ENCODE measurements at places on chromosomes 4 and X. TPM values are rescaled to one million over a fixed set of nuclear protein-coding genes. Genes with fewer than 3 reads are reported as not detected.

DNA sequence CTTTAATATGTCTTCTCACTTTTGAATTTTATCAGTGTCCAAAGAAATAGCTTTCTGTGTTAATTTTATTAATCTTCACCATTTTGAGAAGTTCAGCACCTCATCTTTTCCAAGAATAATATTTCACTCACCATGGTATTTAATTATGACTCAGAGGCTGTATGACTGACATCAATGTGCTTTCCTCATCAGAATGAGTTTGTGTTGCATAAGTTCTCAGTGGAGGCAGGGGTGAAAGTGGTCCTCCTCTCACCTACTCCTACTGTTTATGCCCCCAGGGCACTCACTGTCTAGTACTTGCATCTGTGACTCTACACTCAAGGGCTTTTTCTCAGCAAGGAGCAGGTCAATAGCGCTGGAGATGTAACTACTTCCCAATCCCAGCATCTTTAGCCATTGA is 905.3 kb upstream of the INTU start:
- H3K4me3 ChIP-seq: no peak overlapping the region
- no peaks in the 10 kb centered on the region for H3K36me3 ChIP-seq
- H3K27ac ChIP-seq: no peak overlapping the region
- no peak for DNase-seq
- H3K4me1 ChIP-seq: no peaks in the 10 kb centered on the region

DNA sequence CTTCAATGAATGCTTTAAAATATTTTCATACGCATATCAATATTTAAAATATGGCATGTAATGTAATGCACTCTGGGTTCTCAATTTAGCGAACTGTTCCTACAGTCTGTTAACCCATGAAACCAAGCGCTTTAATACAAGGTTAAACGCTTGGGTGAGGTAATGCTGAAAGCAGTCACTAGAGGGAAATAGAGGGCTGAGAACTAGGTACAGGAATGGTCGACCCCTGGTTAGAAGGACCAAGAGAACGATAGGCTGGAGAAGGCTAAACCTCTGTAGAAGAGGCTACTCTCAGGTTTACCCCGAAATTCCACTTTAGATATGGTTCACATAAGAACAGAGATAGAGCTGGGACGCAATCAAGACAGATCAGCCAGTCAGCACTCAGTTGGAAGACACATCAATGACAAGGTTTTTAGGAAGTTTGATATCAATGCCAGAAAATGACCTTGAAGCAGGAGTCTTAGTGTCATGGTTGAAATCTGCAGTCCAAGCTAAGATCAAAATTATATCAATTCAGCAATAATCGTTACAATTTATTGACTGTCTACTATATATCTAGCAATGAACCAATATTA is 26.9 kb downstream of the ARSJ start:
- no peak overlapping the region for H3K27ac ChIP-seq
- no peak for DNase-seq
- peaks cover 15% of the 10 kb centered on the region for H3K27me3 ChIP-seq
- H3K4me3 ChIP-seq: no peak overlapping the region
- H3K36me3 ChIP-seq: no peaks in the 10 kb centered on the region

DNA sequence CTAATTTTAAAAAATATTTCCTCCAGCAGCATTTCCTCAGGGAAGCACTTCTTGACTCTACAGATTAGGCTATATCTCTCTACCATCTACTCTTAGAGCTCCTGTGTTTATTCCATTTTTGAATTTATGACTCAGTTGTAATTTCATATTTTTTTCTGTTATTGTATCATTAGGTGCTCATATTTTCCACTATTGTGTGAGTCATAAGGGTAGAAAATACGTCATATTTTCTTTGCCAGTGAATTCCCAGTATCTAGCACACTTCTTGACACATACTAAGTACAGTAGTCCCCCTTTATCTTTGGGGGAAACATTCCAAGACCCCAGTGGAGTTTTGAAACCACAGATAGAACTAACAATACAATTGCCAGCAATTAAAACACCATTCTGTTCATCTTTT is 431.2 kb downstream of the GASK1B start:
- no peaks in the 10 kb centered on the region for H3K4me1 ChIP-seq
- H3K4me3 ChIP-seq: no peak overlapping the region
- no peaks in the 10 kb centered on the region for H3K36me3 ChIP-seq
- H3K27ac ChIP-seq: no peak overlapping the region

DNA sequence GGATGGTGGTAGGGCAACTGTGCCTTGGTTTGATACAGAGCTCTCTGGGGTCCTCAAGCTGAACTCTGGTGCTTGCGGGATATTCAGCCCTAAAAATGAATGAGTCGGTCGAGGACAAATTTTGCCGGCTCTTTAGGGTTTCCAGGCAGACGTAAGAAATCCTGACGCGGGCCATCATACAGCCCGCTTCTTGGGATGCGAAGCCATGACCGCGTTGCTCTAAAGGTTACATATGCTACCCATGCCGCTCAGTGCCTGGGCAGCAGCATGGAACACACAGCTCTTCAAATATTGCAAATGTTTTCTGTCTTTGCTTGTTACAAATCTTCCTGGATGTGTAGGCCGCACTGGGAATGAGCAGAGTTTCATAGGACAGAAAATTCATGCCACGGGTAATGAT is 55.6 kb downstream of the NBDY start:
- H3K27ac ChIP-seq: no peak overlapping the region
- no peak overlapping the region for H3K4me3 ChIP-seq
- H3K4me1 ChIP-seq: peaks cover 4% of the 10 kb centered on the region
- peaks cover 6% of the 10 kb centered on the region for H3K36me3 ChIP-seq
- H3K27me3 ChIP-seq: no peaks in the 10 kb centered on the region

- peaks cover 19% of the 10 kb centered on the region for H3K27me3 ChIP-seq
- H3K4me1 ChIP-seq: no peaks in the 10 kb centered on the region
- no peak for DNase-seq
- no peaks in the 10 kb centered on the region for H3K36me3 ChIP-seq
Observed at GRCh38 chr4:27090406-27090805, 229.8 kb downstream of the STIM2 start.

GRCh38 chr4:80614319-80614718 is 278.8 kb downstream of the CFAP299 start:
- H3K27me3 ChIP-seq: peaks cover 2% of the 10 kb centered on the region
- H3K4me1 ChIP-seq: no peaks in the 10 kb centered on the region
- H3K4me3 ChIP-seq: no peak overlapping the region
- DNase-seq: no peak
- no peak overlapping the region for H3K27ac ChIP-seq
- H3K36me3 ChIP-seq: no peaks in the 10 kb centered on the region

DNA sequence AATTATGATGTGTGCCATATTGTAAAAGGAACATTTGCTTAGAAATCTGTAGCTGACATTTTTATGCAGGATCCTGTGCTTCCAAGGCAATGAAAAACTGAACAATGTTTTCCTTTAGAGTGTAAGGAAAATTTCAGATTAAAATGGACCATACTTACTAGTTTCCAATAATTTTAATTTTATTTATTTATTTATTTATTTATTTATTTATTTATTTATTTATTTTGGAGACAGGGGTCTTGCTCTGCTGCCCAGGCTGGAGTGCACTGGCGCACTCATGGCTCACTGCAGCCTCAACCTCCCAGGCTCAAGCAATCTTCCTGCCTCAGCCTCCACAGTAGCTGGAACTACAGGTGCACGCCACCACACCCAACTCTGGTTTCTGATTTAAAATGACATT is 369.8 kb upstream of the HAND2 start:
- no peak overlapping the region for H3K27ac ChIP-seq
- no peak overlapping the region for H3K4me3 ChIP-seq
- no peaks in the 10 kb centered on the region for H3K27me3 ChIP-seq
- H3K4me1 ChIP-seq: no peaks in the 10 kb centered on the region

- H3K27ac ChIP-seq: no peak overlapping the region
- no peak overlapping the region for H3K4me3 ChIP-seq
- no peaks in the 10 kb centered on the region for H3K4me1 ChIP-seq
Observed at GRCh38 chrX:45669715-45670340, 469.2 kb upstream of the DIPK2B start.

GRCh38 chr4:1570291-1571164 is 113.6 kb downstream of the FAM53A start:
- no peak overlapping the region for H3K4me3 ChIP-seq
- H3K4me1 ChIP-seq: peaks cover 3% of the 10 kb centered on the region
- H3K36me3 ChIP-seq: no peaks in the 10 kb centered on the region
- no peaks in the 10 kb centered on the region for H3K27me3 ChIP-seq

- no peaks in the 10 kb centered on the region for H3K27me3 ChIP-seq
- no peaks in the 10 kb centered on the region for H3K4me1 ChIP-seq
- no peak for DNase-seq
- H3K27ac ChIP-seq: no peak overlapping the region
- H3K36me3 ChIP-seq: no peaks in the 10 kb centered on the region
Observed at GRCh38 chr4:8345053-8345945, 75.7 kb downstream of the HTRA3 start.

DNA sequence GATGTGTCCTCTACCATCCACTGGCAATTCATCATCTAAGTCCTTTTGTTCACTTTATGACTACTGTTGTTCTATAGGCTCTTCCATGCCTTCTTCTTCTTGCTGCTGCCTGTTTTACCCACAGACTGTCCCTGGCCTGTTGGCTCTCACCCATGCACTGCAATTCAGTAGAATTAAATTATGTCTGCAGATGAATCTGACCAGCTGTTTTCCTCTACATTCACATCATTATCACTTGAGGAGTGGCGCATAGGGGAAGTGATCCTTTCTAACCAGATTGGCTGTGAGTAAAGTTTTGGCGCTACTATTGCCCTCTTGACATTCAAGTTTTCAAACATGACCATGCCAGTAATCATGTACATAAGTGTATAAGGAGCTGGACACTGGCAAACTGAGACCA is 91.7 kb downstream of the FRMPD4 start:
- H3K4me1 ChIP-seq: no peaks in the 10 kb centered on the region
- no peaks in the 10 kb centered on the region for H3K27me3 ChIP-seq
- H3K27ac ChIP-seq: no peak overlapping the region
- no peak for DNase-seq
- H3K4me3 ChIP-seq: no peak overlapping the region

GRCh38 chr4:6591313-6591712 is 16.3 kb downstream of the MAN2B2 start:
- H3K4me3 ChIP-seq: no peak overlapping the region
- H3K36me3 ChIP-seq: peaks cover 68% of the 10 kb centered on the region
- no peaks in the 10 kb centered on the region for H3K4me1 ChIP-seq
- H3K27ac ChIP-seq: no peak overlapping the region

- no peaks in the 10 kb centered on the region for H3K4me1 ChIP-seq
- H3K4me3 ChIP-seq: no peak overlapping the region
- no peaks in the 10 kb centered on the region for H3K27me3 ChIP-seq
- DNase-seq: no peak
Observed at GRCh38 chrX:30590368-30590767, 12.8 kb upstream of the TASL start.

- no peak overlapping the region for H3K27ac ChIP-seq
- DNase-seq: no peak
- no peak overlapping the region for H3K4me3 ChIP-seq
Observed at GRCh38 chr4:153409412-153409811, 56.7 kb upstream of the TMEM131L start.

- H3K4me1 ChIP-seq: no peaks in the 10 kb centered on the region
- H3K27me3 ChIP-seq: no peaks in the 10 kb centered on the region
- no peak overlapping the region for H3K27ac ChIP-seq
- H3K4me3 ChIP-seq: no peak overlapping the region
- peaks cover 5% of the 10 kb centered on the region for H3K36me3 ChIP-seq
Observed at GRCh38 chr4:53994382-53995102, 69.9 kb downstream of the CHIC2 start.

DNA sequence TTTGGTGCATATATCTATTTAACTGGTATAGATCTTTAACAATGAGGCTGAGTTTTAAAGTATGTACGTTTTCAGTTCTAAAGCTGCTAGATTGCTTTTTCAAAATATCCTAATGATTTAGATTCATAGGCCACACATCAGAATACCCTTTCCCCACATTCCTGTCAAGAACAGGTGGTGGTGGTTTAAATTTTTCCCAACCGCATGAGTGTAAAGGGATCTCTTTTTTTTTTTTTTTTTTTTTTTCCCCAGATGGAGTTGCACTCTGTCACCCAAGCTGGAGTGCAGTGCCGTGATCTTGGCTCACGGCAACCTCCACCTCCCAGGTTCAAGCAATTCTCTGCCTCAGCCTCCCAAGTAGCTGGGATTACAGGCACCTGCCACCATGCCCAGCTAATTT is 28.0 kb downstream of the NUP54 start:
- no peaks in the 10 kb centered on the region for H3K4me1 ChIP-seq
- no peak for DNase-seq
- H3K4me3 ChIP-seq: no peak overlapping the region
- H3K27me3 ChIP-seq: no peaks in the 10 kb centered on the region

DNA sequence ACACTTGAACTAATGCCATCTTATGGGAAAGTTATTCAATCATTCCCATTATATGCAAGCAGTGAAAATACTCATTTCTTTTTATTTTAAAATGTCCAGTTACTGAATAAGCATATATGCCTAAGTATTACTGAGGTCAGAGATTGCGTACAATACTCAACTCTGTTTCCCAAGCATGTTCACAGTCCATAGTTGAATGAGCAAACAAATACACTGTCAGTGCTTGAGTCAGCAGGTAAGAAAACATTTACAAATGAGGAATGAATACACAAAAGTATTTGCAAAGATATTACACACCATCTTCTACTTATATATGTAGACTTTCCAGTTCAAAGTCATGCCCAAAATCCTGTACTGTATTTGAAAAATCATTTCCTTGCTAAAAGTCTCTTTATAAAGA is 74.1 kb downstream of the TSPAN5 start:
- no peak overlapping the region for H3K27ac ChIP-seq
- no peaks in the 10 kb centered on the region for H3K27me3 ChIP-seq
- DNase-seq: no peak
- H3K36me3 ChIP-seq: no peaks in the 10 kb centered on the region
- no peak overlapping the region for H3K4me3 ChIP-seq

DNA sequence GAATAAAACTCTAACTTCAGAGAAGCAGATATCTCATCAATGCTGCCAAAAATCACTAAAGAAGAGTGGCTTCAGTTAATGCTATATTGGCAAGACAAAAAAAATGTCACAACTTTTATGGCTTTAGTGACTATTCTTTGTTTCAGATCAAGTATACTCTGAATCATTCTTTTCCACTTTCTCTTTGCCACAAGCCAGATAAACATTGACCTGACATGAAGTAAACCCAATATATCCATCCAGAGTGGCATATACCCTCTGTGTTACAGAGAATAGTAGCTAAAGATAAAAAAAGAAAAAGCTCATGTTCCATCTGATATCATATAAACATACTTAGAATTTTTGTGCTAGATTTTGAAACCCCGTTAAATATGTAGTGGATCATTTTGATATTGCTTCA is 206.7 kb upstream of the CNKSR2 start:
- no peaks in the 10 kb centered on the region for H3K27me3 ChIP-seq
- no peak overlapping the region for H3K27ac ChIP-seq
- H3K36me3 ChIP-seq: no peaks in the 10 kb centered on the region
- no peak overlapping the region for H3K4me3 ChIP-seq
- DNase-seq: no peak

AREG gene
- 9.3 TPM for total RNA-seq

FHDC1 gene
- 0.20 TPM for total RNA-seq

THAP6 gene
- 29.1 TPM for total RNA-seq

CLGN gene
- total RNA-seq: not detected

GLOD5 gene
- not detected for total RNA-seq

FDCSP gene
- total RNA-seq: not detected

DDX53 gene
- total RNA-seq: not detected

SH3TC1 gene
- 125 TPM for total RNA-seq

PLXNB3 gene
- 0.52 TPM for total RNA-seq

GLRA2 gene
- not detected for total RNA-seq

ANK2 gene
- not detected for total RNA-seq

All from CD4-positive, CD25-positive, alpha-beta regulatory T cell (primary cell).